ENCODE measurements at places on chromosomes 2 and 18.
A peak's percentile ranks its signal among the peaks of the same experiment; 100 is the strongest.

DNA sequence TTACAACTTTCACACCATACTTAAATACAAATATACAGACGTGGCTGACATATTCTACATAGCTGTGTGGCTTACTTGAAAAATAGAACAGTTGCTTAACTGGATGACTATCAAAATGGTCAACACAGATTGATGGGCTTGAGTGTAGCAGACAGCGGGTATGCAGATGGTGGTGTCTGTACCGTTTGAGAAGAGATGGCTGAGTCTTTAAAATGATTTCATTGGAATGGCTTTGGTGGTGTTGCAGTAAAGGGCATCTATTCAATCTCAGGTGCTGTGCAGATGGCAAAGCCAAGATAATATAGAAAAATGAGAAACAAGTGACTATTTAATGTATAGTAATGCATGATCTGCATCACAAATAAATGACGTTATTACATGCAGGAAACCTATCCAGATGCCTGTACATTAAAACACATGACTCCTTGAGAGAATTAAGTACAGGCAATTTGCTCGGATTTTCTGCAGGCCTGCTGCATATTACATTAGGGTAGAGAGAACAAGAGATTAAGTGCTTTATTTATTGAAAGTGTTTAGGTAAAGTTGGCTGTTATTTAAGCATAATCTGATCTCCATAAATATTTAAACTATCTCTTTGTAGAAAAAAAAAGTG lies 68.5 kb downstream of the AGPS start:
- DNase-seq, result no peak

GRCh38 chr18:40006634-40007033 lies 1948.4 kb upstream of the PIK3C3 start:
- no peak for DNase-seq

- DNase-seq, result peak; percentile 58
Measured at GRCh38 chr2:46438794-46439193, 40.6 kb upstream of the TMEM247 start.

- no peak for DNase-seq
Measured at GRCh38 chr2:12978066-12978835, 261.5 kb downstream of the TRIB2 start.

- no peak for DNase-seq
Measured at GRCh38 chr18:34921226-34921625, 120.0 kb upstream of the MAPRE2 start.

DNA sequence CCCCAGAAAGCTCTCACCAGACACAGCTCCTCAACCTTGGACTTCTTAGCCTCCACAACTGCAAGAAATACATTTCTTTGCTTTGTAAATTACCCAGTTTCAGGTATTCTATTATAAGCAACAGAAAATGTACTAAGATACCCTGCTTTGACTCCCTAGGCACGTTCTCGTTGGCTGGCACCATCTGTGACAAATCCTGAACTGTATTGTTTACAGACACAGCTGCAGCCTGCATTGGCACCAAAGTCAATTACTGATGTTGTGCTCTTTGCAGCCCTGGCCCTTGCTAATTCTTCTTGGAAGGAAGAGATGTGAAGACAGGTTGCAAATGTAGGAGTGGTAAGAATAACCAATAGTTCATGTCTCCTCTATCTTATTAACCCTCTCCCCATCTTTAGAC lies 72.7 kb upstream of the FAM136A start:
- no peak for DNase-seq

DNA sequence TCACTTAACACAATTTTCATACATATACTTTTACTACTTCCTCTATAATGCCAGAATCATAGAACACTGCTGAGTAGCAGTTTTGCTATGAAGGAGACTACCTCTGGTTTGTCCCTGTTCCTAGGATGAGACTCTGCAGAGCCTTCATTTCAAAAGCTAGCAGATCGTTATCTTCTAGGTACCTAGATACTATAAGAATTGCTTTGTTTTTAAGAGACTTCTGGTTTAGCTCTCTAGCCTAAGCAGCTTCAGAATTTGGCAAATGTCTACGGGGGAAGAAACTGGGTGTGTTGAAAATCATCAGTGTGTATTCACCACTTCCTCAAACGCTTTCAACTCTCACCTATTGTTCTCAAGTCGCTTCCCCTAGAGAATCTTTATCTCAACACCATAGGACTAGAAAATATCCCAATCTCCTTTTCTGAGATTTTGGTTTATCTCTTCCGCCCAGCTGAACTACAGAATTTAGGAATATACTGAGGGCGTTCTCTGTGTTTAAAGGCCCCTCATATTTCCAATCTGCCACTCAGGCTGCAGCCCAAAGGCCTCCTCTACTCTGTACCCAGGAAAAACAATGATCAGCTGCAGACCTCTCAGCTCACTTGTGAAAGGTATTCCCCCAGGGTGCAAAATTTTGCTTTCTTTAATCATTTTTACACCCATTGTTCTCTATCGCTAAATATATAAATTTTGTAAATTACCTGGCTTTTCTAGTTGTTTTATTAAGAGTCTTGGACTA lies 28.7 kb downstream of the SMAD2 start:
- DNase-seq, result peak; percentile 81

- DNase-seq, result no peak
Measured at GRCh38 chr18:48208432-48209140, 200.6 kb downstream of the ZBTB7C start.

- DNase-seq, result no peak
Measured at GRCh38 chr2:24850944-24851343, 57.7 kb downstream of the CENPO start.

GRCh38 chr18:11500153-11501122 lies 109.0 kb upstream of the SLC35G4 start:
- no peak for DNase-seq

- DNase-seq, result no peak
Measured at GRCh38 chr2:23656597-23656973, 270.3 kb downstream of the ATAD2B start.

DNA sequence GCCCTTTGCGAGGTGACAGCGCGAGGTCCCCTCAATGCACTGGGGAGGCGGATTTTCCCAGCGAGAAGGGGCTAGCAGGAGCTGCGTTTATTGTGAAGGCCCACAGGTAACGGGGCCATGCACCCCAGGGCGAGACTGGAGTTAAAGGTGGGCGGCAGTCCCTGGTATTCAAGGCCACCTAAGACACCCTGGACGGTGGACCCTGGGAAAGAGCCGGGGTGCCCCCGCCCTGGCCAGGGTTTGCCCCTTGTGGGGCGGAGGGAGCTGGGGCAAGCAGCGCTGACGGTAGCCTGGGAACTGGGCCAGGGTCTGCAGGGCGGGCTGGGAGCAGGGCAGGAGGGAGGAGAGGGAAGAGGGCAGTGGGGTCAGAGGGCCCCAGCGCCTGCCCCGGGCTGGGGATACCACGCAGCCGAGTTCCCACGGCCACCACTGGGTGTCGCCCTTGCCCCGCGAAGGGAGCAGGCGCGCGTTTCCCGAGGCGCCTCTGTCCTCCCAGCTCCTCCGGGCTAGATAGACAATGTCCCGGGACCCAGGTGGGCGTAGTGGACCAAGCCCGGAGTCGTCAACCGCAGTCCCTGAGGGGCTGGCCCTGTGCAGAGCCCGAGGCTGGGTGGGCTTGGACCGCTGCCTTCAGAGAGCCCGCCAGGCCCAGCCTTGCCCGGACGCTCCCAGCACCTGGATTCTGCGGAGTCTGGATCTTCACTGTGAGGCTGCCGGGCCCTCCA lies 80.2 kb downstream of the SMAD4 start:
- DNase-seq, result peak; percentile 70

- DNase-seq, result peak; percentile 74
Measured at GRCh38 chr2:224033601-224034000, 5.5 kb downstream of the SERPINE2 start.

DNA sequence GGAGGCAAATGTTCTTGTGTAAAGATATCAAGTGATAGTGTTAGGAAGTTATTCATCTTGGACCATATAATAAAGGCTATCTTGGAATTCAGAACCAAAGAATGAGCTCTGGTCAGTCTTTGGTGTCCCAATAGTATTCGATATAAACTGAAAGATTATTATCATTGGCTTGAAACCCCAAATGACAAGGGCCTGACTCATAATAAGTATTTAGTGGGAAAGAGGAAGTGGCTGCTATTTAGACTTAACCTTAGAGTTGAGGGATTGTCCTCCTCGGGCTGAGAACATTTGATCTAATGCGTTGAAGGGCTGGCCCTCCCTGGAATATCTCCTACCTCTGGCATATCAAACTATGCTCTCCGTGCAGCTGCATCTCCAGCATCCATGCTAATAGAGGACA lies 67.5 kb downstream of the CDH20 start:
- no peak for DNase-seq
